ENCODE measurements at places on chromosomes 6 and 20. TPM values are rescaled to one million over a fixed set of nuclear protein-coding genes. Genes with fewer than 3 reads are reported as not detected.

DNMT3B gene
- total RNA-seq: 1.3 TPM

EYA2 gene
- total RNA-seq: 19.5 TPM

SRXN1 gene
- 18.9 TPM for total RNA-seq

PDYN gene
- not detected for total RNA-seq

DNA sequence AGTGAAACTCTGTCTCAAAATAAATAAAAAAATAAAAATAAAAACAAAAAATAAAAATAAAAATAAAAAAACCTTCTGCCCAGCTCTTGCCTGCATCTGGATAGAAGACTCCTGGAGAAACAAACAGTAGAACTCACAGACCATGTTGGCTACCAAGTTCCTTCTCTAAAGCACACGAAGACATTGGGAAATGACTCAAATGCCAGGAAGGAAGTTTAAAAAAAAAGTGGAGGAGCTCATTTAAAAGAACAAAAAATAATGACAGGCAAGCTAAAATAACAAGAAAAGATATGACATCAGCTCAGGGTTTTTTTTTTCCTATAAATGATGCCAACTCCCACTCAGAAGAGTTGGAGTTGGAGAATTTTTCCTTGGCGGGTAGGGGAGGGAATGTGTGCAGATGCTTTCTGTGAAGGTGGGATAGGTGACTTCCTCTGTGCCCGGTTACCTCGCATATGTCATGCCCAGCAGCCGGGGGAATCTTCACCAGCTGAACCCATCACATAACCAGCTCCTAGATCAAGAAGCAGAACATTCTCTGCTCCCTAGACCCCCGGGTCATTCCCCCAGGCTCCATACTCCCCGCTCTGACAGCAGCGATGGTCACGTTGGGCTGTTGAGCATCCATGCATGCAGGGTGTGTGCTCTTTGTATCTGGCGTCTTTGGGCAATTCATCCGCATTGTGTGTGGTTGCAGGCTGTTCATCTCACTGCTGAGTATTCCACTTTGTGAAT lies 17.3 kb upstream of the CD93 start:
- no peak for DNase-seq

DNA sequence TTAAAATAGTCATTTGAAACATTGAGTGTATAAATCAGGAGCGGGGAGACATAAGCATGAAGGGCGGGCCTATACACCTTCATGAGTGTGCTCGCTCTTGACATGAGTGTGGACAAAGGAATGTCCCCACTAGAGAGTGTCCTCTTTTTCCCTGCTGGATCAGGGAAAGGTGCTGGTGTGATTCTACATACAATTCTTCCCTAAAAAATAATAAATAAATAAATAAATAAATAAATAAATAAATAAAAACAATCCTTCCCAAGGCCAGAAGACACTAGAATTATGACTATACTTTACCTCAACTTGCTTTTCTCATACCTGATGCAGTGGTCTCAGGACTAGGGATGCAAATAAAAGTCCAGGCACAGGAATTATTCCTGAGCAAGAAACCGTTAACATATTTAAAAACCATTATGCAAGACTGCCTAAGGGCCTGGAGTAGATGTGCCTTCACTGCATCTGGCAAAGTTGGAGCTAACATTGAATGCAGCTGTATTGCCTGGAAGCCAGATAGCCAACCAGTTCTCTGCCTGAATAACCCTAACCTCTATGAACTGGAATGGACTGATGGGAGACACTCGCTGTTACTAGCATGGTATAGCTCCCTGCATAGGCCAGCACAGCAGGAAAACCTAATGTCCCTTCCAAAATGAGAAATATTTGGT lies 37.5 kb upstream of the MICB start:
- no peak for DNase-seq

GRCh38 chr6:69796073-69796641 lies 653 bp downstream of the LMBRD1 start:
- DNase-seq: peak; percentile 79

DNA sequence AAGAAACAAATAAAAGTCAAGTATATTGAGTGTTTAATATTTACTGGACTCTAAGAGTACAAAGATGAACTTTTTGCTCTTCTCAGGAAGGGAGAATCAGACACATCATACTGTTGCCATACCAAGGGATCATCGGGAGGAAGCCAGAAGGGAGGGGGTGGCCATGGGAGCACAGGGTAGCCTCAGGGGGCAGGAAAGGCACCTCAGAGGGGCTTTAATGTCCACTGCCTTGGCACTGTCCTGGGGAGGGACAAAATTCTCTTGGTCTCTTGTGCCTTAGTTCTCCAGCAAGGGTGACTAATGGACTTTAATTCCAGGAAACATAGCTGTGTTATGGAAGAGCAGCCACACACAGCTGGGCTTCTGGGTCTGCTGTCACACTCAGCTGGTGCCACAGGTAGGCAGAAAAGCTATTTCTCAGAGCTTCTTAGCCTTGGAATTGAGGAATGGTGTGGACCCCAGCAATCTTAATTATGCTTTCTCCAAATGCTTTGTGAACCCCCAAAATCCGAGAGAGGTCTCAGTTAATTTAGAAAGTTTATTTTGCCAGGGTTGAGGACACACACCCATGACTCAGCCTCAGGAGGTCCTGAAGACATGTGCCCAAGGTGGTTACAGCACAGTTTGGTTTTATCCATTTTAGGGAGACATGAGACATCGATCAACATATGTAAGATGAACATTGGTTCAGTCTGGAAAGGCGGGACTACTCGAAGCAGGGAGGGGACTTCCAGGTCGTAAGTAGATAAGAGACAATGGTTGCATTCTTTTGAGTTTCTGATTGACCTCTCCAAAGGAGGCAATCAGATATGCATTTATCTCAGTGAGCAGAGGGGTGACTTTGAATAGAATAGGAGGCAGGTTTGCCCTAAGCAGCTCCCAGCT lies 53.2 kb downstream of the MRAP2 start:
- no peak for DNase-seq

DNA sequence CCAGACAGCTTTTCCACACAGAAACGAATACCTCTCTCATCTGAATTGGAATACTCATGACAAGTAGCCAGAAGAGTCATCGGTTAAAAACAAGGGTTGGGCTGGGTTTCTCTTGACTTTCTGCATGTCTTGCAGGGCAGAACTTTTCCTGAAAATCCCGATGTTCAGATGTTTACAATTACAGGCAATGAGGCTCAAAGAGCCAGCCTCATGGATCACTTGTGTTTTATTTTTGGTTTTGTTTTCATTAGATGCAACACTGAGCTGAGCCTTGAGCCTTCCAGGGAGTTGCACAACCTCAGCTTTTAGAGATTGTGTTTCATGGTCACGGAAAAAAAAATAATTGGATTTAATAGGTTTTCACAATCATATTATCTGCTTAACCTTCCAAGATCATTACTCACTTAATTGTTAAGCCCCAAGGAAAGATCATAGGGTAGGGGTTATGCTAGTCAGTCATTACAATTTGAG lies 288.1 kb upstream of the PRDM1 start:
- DNase-seq: peak; percentile 17

DNA sequence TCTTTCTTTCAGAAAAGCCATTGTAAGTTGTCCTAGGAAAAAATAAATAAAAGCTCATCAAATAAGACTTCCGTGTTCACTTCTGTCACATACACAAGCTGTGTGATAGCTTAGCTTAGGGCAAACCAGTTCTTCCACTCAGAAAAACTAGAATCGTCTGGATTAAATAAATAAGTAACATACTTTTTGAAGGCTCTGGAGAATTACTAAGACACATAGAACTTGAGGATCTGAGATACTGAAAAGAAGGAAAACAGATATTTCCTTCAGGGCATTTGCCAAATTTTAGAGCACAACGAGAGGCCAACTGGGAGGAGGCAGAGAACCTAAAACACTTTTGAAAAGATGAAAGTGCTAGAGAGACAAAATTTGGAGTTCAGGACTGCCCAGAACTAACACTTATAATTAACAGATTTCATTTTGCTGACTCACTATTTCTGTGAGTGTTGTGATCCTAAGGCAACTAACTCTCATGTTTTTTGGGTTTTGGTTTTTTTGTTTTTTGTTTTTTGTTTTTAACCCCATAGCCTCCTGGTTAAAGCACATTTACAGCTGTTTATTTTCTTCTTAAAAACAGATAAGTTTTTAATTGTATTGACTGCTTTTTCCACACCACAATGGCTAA lies 38.7 kb upstream of the THEMIS start:
- DNase-seq: no peak

DNA sequence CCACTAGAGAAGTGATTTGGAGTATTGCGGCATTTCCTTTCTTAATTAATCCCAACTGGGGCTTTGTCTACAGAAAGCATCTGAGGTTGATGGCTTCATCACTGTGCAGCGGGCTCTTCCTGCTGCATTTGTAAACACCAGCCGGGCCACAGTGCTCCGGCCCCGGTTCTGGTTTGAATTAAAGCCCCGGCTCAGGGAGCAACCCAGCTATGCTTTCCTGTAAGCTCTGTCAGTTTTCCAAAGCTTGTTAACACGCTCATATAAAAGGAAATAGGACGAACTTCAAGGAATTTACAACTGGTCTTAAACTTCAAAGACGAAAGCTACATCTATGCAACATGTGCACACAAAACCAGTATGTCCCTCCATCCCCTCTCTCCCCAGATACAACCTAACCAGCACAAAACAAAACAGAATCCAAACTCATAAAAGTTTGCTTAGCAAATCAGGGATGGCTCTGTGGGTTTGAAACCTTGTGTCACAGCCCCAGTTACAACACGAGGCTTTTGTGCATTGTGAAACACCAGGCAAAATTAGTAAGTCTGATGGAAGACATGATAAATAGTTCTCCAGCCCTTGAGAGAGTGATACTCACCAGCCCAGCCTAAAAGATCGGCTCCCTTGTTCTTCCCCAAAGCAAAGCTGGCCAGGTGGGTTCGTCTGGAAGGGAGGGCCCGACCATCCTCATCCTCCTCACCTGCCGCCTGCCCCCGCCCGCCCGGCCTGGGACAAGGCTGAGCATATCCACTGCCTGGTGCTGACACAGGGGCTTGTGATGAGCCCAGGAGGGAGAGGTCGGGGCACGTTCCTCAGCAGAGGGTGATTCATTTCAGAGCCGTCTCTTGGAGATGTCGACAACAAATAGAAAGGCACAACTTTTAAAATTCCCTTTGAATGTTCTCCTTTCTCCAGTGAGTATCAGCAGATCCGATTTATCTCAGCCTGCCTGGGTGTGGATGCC lies 197.9 kb downstream of the TFAP2C start:
- DNase-seq: no peak

DNA sequence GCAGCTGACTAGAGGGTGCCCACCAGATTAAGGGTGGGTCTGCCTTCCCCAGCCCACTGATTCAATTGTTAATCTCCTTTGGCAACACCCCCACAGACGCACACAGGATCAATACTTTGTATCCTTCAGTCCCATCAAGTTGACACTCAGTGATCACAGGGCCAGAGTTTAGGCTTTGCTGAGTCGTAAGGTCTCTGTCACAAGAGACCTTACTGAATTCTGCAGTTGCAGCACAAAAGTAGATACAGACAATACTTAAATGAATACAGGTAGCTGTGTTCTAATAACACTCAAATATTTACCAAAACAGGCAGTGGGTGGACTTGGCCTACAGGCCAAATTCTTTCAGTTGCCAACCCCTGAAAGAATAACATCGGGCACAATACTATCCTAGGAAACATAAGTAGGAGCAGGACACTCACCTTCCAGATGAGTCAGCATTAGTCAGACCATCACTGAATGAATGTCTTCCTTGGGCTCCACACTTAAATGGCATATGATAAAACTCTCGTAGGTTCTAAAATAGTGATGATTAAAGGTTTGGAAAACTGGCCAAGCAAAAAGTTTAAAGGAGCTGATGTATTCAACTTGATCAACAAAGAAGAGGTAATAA lies 190.0 kb downstream of the UBE3D start:
- no peak for DNase-seq

GRCh38 chr6:2807342-2808090 lies 34.1 kb downstream of the SERPINB1 start:
- DNase-seq: no peak

GRCh38 chr6:101853231-101854085 lies 459.9 kb downstream of the GRIK2 start:
- no peak for DNase-seq

GRCh38 chr6:13808801-13809200 lies 5.6 kb downstream of the MCUR1 start:
- no peak for DNase-seq

GRCh38 chr6:12921467-12921866 lies 204.9 kb downstream of the PHACTR1 start:
- no peak for DNase-seq

GRCh38 chr6:71967436-71967835 lies 81.1 kb downstream of the RIMS1 start:
- DNase-seq: no peak

- DNase-seq: no peak
These were observed 143.7 kb downstream of the REV3L start for GRCh38 chr6:111339294-111339693.

- DNase-seq: no peak
These were observed 12.3 kb upstream of the CTNNBL1 start for GRCh38 chr20:37681384-37682112.

Measured in mucosa of descending colon (tissue), 3 donors.